ENCODE measurements at places on chromosomes 12 and 14.
A peak's percentile ranks its signal among the peaks of the same experiment; 100 is the strongest.

DNA sequence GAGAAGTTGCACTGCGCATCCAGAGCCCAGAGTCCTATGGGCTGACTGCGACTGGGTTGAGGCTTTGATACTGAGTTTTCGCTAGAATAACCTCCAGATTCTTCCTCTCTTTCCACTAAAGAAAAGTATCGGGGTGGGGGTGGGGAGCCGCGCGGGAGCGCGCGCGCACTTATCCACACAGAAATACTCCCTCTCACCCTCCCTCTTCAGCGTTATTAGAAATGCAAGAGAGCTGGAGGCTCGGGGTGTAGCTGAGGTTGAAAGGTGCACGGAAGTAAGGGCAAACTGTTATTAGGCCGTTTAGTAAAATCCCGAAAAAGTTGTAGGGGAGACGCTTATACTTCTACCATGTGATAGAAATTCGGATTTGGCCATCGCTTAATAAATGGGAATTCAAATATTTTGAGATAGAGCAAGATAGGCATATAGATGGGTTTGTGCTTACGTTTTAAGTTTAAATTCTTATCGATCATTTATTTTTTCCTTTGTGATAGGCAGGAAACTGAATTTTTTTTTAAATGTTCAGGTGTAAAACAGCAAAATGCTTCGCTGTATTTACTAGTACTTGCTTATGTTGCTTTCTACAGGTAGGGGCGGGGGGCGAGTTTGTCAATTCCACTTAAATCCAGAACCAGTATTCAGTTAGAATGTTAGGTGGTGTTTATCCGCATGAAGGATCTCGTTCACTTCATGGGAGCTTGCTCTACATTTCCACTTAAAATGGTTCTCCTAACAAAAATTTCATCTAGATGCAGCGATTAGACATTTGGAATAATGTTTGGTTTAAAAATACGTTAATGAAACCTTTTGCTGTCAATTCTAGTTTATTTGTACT, 1.1 kb downstream of the ARHGAP5 start:
- DNase-seq = peak; percentile 4

DNA sequence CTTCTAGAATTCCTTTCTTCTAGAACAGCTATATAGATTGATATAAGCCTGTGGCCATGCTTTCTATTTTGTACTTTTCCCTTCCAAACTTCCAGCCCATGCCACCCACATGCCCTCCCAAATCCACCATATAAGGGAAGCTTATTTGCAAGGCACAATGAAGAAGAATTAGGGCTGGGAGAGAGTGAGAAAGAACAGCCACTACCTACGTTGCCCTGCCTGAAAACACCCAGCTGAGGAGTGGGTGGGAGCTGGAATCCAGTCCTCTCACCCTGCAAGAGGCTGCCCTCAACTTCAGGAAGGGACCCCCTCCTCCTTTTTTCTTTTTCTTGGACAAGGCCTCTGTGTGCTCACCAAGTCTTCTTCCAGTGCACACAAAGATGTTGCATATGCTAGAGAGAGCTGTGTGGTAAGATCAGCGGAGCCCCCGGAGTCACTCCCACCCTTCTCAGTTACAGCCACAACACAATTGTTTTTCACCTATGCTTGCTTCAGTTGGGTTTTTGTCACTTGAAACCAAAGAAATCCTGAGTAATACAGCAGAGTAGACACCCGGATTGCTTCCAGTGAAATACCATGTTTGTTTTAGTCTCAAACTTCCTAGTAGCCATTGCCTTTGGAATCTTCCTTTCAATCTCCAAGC, 38.8 kb downstream of the CDKL1 start:
- no peak for DNase-seq

DNA sequence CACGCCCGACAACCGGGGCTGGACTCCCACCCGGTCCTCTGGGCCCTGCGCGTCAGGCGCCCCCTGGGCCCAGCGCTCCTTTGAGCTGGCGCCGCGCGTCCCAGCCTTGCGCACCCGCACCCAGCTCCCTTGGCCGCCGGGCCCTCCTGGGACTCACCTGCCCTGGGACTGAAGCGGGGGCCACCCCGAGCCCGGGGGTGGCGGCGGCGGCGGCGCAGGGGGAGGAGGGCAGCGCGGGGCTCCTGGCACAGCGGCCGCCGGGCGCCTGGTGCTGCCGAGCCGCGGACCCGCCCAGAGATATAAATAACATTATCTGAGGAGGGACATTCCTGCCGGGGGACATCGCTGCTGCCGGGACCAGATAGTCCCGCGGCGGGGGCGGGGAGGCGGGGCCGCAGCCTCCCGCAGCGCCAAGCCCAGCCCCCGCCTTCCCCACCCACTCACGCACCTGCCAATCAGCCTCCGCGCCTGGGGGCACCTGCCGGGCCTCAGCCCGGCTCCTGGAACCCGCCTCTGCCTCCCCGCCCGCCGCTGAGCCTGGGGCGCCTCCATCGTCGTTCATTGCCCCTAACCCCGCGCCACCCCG, at the start of gene SPTB:
SPTB (minus strand) TSS at position 273 of the 586 bp plus-strand sequence. CDS start 56,813 bp downstream, outside the sequence.
- DNase-seq = peak; percentile 81

- DNase-seq = peak; percentile 71
Observed at GRCh38 chr14:92516966-92517506, 3.5 kb downstream of the RIN3 start.

GRCh38 chr12:43976027-43976426, 140.1 kb downstream of the TMEM117 start:
- DNase-seq = no peak

- no peak for DNase-seq
Observed at GRCh38 chr14:71734885-71735284, 197.3 kb upstream of the RGS6 start.

DNA sequence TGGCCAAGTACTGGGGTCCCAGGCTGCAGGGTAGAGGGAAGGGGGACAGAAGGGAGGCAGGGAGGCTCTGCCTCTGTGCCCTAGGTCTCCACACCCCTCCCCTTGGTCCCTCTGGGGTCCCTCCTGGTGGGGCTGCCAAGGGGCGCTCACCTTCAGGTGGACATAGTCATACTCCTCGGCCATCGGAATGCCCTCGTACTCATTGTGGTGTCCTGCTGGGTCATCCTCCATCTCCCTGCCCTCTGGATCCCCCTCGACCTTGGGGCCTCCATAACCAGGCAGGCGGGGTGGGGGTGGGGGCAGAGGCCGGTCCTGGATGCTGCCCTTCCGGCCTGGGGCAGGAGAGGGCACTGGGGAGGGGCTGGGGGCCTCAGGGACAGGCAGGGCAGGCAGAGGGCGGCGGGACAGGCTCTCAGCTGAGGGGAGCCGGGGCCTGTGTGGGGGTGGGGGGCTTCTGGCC, 5.8 kb downstream of the EFS start:
- no peak for DNase-seq

DNA sequence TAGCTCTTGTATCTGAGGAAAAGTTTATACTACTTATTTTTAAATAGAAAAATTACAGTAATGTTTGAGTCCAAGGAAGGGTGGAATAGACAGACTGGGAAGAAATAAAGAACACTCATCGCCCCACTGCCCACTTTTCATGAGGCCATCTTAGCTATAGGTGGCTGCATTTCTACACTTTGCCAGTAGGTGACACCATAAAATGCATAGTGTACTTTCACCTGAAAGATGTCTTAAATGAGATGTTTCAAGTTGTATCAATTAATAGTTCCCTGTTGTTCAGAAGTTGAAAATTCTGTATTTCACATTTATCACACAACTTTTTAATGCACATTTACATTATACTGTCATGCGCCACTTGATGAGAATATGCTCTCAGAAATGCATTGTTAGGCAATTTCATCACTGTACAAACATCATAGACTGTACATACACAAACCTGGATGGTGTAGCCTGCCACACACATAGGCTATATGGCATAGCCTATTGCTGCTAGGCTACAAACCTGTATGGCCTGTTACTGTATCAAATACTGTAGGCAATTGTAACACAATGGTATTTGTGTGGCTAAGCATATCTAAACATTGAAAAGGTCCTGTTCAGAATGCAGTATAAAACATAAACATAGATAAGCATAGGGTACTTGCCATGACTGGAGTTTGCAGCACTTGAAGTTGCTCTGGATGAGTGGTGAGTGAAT, 27.6 kb downstream of the PMCH start:
- DNase-seq = no peak

DNA sequence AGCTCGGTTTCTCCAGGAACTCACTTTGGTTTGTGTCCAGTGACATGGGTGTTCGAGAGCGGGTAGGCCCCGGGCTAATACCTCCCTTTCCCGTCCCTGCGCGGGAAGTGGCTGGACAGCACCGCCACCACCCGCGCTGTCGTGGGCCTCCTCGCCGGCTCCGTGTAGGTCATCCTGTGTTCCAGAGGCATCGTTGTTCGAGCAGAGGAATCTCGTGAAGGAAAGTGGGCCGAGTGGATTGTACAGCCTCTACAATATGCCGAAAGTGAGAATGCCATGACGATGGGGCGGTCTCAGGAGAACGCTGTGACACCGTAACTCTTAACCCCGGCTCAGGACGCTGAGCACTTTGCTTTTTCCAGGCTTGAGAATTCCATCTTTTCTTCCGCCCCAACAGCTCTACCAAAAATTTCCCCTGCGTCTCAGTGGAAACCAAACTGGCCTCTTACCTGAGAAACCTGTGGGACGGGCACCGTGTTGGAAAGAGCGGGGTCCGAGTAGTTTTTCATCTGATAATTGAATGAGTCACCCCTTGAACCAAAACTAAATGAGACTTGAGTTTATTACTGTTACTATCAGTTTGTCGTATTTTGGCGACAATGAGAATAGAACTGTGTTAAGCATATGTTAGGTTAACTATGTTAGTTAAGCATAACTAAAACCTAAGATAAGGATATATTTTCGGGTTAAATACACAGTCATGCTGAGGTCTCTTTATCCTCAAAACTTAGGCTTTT, 510 bp downstream of the EIF2S1 start:
- DNase-seq = peak; percentile 15

DNA sequence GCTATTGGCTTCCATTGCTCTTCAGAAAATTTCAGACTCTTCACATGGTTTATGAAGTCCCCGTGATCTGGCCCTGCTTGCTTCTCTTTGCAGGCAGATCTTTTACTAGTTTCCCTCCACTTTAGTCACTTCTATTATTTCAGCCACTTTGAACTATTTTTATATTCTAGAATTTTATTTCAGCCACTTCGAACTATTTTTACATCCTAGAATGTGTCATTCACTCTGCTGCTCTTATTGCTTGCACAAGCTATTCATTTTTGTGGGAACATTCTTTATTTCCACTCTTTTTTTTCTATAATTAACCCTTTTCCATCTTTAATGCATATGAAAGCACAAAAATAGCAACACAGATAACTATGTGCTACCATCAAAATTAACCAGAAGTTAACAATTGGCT, 24.5 kb downstream of the TSHR start:
- DNase-seq = no peak

GRCh38 chr12:68844788-68845695, 37.1 kb downstream of the MDM2 start:
- DNase-seq = no peak

DNA sequence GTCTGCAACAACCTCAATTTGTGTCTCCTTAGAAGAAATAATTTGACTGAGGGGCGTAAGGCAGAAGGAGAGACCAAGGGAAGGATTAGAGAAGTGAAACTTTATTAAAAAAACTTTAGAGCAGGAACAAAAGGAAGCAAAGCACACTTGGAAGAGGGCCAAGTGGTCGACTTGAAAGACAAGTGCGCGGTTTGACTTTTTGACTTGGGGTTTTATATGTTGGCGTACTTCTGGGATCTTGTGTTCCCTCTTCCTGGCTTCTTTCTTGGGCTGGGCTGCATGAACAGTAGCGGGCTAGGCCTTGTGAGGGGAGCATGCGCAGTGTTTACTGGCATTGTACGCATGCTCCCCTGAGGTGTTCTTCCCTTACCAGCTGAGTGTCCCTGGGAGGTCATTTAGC, 369.3 kb upstream of the DCN start:
- no peak for DNase-seq

DNA sequence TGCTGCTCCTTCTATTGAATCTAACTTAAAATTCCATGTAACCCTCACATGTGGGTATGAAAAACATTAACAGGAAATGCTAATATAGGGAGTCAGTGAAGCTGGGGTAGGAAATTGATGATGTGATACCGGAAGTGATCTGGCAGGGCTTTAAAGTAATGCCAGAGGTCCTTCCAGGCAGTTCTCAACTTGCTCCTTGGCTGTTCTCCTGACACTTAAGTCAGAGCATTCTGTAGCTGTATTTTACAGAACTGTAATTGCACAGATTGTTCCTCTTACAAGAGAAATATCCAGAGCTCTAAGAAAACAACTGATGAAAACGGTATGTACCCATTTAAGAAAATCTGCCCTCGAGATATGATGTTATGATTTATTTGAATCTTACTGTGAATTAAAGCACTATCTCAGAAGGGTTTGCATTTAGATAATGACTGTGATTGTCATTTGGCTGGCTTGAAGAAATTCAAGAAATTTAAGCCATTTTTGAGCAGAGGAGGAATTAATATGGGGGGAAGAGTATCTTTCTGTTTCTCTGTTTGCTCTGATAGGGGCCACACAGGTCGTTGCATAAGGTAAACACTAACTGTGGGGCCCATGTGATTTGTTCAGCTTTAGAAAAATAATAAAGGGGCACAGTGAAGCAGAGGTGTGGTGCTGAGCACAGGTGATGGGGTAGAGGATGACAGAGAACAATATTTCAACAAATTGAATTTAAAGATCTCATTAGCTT, 88.4 kb downstream of the BBS10 start:
- DNase-seq = no peak

- no peak for DNase-seq
Observed at GRCh38 chr12:89345830-89346740, 6.2 kb downstream of the DUSP6 start.

GRCh38 chr12:124655698-124656516, 88.5 kb upstream of the NCOR2 start:
- no peak for DNase-seq

DNA sequence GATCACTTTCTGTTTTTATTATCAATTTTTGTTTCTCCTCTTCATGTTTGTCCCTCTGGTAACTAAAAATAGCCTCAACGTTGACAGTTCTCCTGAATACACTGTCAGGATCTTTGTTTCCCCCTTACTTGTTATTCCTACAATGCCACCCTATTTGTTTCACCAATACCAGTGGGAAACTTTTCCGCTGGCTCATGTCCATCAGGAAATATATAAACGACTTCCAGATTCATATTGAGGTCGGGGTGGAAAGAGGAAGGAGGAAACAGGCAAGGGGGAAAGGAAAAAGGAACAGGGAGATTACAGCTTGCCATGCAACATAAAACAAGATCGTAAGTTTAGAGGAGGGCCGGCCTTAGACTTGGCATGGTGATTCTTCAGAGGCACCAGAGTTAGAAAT, 61.7 kb downstream of the BTBD7 start:
- DNase-seq = no peak

All from stimulated activated CD4-positive, alpha-beta T cell treated with anti-CD3 and anti-CD28 coated beads, Interleukin-4, amount 100 ng/mL, for 4 hours (primary cell).